ENCODE measurements at places on chromosomes 11 and 22.

DNA sequence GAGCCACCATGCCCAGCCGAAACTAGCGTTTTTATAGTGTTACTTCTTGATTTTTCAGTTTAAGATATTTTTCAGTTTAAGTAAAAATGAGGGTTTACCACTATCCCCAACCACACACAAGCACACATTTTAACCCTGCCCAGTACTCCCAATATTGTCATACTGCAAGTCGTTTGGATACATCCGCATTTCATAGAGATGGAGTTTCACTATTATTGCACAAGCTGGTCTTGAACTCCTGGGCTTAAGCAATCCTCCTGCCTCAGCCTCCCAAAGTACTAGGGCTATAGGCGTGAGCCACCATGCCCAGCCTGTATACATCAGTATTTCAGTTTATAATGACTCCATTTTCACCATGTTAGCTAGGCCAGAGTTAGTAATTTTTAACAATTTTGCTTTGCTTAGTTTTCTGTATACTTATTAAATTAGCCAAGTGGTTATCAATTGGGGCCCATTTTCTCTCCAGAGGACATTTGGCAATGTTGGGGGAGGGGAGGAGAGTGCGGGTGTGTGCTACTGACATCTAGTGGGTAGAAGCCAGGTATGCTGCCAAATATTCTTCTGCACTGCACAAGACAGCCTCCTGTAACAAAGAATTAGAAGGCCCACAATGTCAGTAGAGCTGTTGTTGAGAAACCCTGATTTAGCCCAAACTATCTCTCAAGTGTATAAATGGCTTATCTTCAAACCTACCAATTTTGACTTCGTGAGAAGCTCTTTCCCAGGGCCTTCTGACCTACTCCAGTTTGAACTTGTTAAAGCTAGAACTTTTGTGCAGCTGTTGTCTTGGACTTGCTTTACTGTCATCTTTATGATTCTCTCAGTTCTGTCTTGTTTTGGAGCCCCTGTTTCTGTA, 7.3 kb downstream of the USP47 start:
- DNase-seq: peak; percentile 85

- no peak for DNase-seq
These were observed 2.2 kb downstream of the PLAAT5 start for GRCh38 chr11:63488789-63489188.

- DNase-seq: no peak
These were observed 191.0 kb downstream of the C11orf91 start for GRCh38 chr11:33509632-33510031.

GRCh38 chr11:68031144-68031464, 623 bp downstream of the NDUFS8 start:
- no peak for DNase-seq

DNA sequence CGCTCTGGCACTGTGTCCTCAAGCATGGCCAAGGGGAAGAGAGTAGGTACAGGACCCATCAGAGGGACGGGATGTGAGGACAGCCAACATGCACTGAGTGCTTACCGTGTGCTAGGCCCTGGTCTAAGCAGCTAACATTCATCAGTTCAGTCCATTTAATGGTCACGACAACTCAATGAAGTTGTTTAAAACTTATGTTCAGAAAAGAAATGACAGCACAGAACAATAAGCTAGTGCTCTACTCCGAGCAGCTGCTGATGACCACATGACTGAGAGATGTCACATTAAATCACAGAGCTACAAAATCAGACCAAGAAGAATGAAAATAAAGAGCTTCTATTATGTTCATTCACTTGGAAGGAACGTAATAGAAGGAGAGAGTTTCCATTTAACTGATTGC, 26.3 kb downstream of the PRDM10 start:
- no peak for DNase-seq

- no peak for DNase-seq
These were observed 15.7 kb downstream of the TRMU start for GRCh38 chr22:46351131-46351735.

GRCh38 chr11:35553021-35553420, 27.6 kb upstream of the PAMR1 start:
- DNase-seq: no peak

DNA sequence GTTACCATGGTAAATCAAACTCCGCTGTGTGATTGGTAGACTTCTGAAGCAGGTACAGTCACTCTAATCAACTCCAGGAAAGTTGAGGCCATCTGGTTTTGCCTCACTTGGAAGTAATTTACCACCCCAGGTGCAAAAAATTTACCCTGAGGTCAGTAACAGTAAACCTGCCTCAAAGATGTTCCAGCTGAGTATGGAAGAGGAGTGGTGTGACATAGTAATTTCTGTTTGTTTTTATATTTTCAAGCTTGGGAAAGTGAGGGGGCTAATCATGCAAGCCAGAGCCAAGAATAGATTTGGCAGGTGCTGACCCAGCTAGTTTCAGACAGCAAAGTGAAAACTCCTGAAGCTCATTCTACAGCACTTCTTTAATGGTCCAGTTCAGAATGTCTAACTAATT, 691.6 kb downstream of the NTM start:
- DNase-seq: no peak

DNA sequence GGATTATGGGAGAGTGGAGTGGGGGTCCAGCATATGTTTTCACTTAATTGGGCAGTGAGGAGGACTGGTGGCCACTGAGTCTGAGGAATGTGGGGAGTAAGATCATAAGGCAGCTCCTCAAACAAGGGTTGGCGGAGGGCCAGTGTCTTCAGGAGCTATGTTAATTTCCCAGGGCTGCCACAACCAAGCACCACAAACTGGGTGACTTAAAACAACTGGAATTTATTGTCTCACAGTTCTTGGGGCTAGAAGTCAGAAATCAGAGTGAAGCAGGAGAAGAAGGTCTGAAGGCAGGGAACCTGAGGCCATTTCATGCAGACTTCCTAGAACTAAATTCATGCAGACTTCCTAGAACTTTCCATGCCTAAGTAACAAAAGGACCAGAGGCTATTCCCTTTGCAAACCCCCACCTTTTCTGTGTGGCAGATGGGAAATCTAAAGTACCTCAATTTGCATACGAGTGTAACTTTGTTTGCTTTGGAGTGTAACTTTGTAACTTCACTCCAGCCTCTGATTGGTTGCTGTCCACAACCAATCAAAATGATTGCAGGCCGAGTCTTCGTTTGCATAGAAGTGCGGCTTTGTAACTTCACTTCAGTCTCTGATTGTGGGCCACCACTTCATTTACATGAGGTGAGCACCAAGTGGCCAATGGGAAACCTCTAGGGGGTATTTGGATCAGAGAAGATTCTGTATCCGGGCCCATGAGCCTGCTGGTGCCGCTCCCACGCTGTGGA, 50.5 kb upstream of the ZBED5 start:
- DNase-seq: no peak

- peak; percentile 77 for DNase-seq
These were observed 1.9 kb downstream of the OR4S1 start for GRCh38 chr11:48307760-48308386.

DNA sequence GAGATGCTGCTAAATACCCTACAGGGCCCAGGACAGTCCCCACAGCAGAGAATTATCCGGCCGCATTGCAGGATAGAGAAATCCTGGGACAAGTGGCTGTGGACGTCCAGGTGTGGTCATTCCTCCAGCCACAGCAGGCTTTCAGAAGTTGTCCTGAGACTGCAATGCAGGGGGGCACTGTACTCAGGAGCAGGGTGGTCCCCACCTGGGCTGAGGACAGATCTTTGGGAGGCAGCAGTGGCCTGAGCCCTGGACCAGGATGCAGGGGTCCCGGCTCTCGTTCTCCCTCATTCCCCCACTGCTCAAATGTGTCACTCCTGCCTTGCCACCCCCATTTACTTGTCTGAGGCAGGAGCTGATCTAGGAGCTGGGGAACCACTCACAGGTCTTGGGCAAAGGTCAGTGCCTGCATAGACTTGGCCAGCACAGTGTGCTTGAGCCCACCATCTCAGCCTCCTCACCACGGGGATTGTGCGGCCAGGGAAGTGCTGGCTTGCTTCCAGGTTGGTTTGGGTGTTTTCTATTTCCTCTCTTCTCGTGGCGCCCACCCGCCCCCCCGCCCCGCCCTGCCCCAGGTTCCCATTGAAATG, 15.3 kb downstream of the LINC01488 start:
- no peak for DNase-seq

DNA sequence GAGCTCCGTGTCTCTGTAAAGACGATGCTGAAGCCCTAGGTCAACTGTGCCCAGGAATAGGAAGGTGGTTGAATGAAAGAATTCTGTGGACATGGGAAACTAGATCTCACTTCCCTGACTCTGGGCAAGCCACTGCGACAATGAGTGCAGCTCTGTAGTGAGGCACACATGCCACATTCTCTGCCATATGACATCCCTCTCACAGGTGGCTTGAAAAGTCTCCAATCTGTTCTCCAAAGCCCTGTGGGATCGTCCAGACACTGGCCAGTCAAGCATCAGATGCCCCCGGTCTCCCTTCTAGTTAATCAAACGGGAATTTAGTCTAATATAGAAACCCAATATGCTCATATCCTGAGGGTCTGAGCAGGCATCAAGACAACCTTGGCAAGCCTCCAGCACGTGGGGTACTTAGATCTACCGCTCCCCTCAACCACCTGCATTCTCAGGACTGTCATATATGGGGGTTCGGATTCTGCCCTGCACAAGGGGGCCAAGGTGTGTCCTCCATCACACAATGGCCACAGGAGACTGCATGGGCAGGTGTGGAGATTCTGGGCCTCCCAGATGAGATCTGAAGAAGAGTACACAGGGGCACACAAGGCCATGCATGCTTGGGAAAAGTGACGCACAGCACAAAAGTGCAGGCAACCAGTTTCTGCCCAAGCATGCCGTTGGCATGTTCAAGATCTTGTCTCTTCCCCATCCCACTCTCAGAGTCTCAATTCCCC, 11.9 kb downstream of the DKK3 start:
- DNase-seq: no peak

DNA sequence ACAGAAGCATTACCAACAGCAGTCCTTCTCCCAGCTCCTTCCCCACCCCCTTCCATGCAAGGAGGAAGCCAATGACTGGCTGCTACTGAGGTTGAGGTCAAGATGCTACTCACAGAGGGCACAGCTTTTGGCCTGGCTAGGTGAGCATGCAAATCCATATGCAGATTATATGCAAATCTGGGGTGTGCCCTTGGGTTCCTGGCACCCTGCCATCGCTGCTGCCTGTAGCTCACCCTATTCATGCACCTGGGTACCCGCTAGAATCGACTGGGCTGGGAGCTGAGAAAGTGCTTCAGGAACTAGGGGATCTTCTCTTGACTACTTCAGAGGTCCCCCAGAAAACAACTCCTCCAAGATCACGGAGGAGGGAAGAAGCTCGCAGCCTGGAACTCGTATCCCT, 4.0 kb downstream of the DSCAML1 start:
- no peak for DNase-seq

- DNase-seq: no peak
These were observed 453 bp downstream of the GAS2 start for GRCh38 chr11:22666688-22667439.

- no peak for DNase-seq
These were observed 519.5 kb upstream of the LRRC4C start for GRCh38 chr11:41978945-41979344.

GRCh38 chr11:109851780-109852390, 241.3 kb upstream of the ZC3H12C start:
- no peak for DNase-seq

DNA sequence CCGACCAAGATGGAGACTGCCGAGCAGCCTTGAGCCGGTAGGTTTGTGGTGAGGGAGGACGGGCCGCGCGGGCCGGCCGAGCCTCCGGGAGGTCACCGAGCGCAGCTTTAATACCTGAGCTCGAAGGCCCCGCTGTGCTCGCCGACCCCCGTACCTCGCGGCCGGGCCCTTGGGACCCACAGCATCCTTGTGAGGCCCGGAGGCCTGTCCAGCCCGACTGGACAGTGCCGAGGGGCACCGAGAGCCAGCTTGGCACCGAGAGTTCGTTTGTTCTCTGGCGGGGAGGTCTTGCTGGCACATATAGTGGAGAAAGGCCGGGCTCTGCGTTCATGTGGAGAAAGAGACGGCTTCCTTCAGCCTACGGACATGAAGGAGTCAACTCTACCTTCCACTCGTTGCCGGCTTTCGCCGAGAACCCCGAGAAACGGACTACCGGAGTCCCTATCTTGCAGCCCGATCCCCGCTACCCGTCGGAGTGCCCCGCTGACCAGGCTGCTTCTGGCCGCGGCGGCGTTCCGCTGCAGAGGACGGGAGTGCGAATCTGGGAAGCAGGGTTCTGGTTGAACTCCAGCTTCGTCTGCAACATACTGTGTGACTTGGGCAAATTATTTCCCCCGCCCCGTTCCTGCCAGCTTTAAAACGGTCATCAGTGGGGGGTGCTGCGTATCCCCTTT, 349 bp downstream of the TSSC4 start:
- no peak for DNase-seq

GRCh38 chr22:32596471-32596870, 121.9 kb downstream of the FBXO7 start:
- no peak for DNase-seq

- DNase-seq: no peak
These were observed 27.6 kb upstream of the LRRC10B start for GRCh38 chr11:61480994-61481335.

- no peak for DNase-seq
These were observed 53.3 kb downstream of the FAT3 start for GRCh38 chr11:92277871-92278270.

DNA sequence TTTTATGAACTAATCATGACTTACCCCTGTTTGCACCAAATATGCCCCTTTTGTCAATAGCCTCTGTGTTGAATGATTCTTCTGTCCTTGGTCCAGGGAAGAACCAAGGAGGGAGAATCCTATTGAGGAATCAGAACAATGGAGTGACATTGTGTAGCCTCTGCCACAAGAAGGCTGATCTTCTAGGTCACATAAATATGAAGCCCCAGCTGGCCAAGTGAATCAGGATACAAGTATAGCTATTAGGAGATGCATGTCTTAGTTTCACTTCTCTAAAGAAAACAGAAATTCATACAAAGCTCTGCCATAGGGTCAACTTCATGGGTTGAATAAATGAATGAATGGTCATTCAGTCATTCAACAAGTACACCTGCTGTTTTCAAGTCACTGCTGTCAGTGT, 118.2 kb upstream of the BLID start:
- no peak for DNase-seq

DNA sequence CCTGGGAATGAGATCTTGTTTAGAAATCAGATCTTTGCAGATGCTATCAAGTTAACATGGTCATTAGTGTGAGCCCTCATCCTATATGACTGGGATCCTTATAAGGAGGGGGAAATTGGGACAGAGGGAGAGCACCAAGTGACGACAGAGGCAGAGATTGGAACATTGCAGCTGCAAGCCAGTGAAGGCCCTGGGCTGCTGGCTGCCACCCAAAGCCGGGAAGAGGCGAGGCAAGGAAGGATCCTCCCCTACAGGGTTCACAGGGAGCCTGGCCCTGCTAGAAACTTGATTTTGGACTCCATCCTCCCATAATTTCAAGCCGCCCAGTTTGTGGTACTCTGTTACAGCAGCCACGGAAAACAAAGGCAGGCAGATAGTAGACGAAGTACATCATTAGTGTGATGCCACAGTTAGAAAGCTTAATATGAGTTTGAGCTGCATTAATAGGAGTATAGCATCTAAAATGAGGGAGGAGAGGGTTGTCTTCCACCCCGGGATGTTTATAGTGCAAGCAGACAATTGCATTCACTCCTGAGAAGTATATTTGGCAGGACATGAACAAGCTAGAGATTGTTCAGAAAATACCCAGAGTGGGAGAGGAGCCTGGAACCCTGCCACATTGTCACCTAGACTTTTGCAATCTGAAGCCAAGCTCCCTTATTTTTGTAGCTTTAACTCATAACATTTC, 56.8 kb upstream of the CLMP start:
- no peak for DNase-seq

GRCh38 chr11:76152086-76152681, 54.1 kb downstream of the WNT11 start:
- peak; percentile 73 for DNase-seq

Measured in Kasumi-1 (cell line).